ENCODE measurements at places on chromosomes 16 and 17.
A peak's percentile ranks its signal among the peaks of the same experiment; 100 is the strongest.

- DNase-seq = no peak
Observed at GRCh38 chr16:66471716-66472393, 44.8 kb downstream of the BEAN1 start.

DNA sequence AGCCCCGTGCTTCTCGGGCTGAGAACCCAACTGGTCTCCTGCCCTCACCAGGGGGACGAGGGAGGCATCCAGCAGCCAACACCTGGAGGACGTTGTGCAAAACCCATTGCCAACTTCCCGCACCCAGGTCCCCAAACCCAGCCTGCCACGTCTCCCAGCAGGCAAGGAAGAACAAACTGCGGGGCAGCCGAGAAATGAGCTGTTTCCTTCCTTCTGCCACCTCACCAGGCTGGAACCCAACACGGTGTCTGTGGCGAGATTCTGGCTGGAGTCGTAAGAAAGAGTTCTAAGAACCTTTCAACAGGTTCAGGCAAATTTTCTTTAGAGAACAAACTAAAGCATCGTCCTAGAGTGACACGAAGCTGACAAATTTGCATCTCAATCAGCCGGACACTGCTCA, 3.6 kb downstream of the SLC43A2 start:
- no peak for DNase-seq

DNA sequence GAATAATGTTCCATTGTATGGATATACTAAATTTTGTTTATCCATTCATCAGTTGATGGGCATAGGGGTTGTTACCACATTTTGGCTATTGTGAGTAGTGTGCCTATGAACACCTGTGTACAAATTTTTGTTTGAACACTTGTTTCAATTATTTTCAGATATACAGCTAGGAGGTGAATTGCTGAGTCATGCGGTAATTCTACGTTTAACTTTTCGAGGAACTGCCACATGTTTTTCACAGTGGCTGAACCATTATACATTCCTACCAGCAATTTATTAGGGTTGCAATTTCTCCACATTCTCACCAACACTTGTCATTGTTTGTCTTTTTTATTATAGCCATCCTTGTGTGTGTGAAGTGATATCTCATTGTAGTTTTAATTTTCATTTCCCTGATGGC, 75.6 kb downstream of the AKAP1 start:
- no peak for DNase-seq

GRCh38 chr16:54987081-54987480, 56.4 kb downstream of the IRX5 start:
- DNase-seq = no peak

- no peak for DNase-seq
Observed at GRCh38 chr17:75380315-75380714, 25.2 kb downstream of the GRB2 start.

- no peak for DNase-seq
Observed at GRCh38 chr16:566475-567372, at the start of gene NHLRC4. NHLRC4 (plus strand) TSS chr16:567005; CDS start chr16:568048, 1,043 bp downstream.

- DNase-seq = peak; percentile 25
Observed at GRCh38 chr17:58303971-58304749, 23.4 kb upstream of the MPO start.

DNA sequence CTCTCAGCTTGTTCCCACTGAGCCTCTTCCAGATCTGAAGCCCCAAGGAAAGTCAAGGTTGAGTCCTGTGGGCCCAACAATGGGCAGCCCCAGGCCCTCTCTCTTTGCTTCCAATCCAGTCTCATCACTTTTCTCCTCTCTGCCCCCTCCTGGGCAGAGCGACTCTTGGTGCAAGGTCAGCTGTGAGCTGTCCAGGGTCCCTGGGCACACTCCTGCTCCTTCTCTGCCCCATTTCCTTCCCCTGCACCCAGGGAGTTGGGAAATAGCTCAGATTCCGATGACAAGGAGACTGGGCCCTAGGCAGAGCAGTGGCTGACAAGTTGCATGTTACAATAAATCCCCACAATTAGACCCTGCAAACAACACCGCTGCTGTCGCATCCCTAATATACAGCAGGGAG, 16.1 kb upstream of the CRHR1 start:
- DNase-seq = no peak

- no peak for DNase-seq
Observed at GRCh38 chr16:2497116-2497630, 16.6 kb upstream of the ATP6V0C start.

GRCh38 chr17:39597372-39598046, 10.2 kb downstream of the NEUROD2 start:
- DNase-seq = no peak

DNA sequence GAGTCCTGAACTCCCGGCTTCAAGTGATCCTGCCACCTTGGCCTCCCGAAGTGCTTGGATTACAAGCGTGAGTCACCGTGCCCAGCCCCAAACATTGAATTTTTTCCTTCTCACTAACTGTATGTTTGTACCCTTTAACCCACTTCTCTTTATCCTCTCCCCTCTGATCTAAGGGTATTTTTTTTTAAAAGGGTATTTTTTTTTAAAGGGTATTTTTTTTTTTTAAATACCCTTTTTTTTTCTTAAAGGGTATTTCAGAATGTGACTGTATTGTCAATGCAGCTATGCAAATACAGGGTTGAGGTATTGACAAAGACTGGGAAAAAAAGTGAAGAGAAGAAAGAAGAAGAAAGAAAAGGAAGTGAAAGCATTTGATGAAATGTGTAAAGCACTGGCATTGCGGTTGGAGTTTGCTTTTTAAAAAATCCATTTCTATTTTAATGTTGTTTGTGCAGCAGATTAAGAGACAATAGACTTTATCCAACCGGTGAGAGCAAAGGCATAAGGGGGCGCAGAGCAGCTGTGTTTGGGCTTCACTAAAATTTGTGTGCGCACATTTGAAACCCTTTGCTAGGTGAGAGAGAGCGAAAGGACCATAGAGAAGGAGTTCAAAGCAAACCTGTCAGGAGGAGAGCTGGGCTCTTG, 42.4 kb downstream of the SYT17 start:
- DNase-seq = peak; percentile 36

GRCh38 chr16:8519179-8519578, 71.1 kb downstream of the TMEM114 start:
- no peak for DNase-seq

DNA sequence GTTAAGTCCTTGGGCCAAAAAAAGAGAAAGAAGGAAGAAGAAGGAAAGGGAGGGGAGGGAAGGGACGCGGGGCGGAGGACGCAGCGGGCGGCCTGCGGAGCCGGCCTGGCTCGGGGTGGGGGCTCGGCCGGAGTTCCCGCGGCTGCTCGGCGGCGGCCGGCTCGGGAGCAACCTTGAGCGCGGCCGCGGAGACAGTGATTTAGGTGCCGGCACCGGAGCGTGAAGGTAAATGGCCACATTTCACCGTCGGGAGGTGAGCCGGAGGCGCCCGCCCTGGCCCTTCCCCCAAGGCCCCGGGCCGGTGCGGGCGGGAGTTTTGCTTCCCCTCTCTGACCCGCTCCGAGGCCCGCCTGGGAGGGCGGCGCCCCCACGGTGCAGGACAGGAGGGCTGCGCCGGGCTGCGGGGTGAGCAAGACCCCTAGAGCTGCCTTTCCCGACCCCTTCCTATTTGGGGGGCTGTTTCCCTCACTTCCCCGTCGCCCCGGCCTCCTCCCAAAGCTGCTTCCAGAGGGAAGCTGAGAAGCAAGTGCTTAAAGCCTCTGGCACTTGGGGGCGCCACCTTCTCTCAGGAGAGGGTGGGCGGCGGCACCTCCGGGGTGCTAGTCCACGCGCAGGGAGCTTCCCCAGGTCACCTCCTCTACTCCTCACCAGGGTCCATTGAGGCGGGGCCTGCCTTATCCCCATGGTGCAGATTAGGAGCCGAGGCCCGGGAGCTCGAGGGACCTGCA, 56.5 kb downstream of the MRM1 start:
- DNase-seq = peak; percentile 56

DNA sequence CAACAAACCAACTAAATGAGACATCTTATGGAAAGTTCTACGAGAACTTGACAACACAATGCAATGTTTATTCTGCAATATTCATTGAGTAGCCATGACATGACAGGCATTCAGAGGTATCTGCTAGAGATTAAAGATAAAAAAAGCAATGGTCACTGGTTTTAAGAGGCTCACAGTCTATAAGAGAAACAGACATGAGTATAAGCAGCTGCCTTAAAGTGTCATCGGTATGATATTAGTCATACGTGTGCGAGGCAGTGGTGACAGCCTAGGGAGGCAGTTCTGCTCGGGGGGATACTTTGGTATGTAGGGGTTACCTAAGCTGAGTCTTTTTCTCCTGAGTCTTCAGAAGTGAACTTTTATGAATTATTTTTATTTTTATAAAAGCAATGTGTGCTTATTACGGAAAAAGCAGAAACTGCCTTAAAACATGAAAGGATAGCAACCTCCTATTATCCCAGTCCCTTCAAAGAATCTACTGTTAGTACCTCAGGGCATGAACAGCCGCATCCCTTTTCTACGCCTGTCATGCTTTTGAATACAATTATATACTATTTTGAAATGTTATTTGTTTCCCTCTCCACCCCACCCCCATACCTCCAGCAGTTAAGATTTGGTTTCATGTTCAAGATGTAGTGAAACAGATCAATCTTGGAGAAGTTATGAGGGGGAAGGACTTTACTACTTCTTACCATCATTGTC, 7.7 kb downstream of the ST6GALNAC1 start:
- no peak for DNase-seq

- DNase-seq = no peak
Observed at GRCh38 chr16:67184995-67185650, 1.4 kb upstream of the MATCAP1 start.

GRCh38 chr16:54462151-54462651, 175.6 kb upstream of the IRX3 start:
- no peak for DNase-seq

- DNase-seq = no peak
Observed at GRCh38 chr17:50799582-50799981, 32.3 kb upstream of the ANKRD40CL start.

DNA sequence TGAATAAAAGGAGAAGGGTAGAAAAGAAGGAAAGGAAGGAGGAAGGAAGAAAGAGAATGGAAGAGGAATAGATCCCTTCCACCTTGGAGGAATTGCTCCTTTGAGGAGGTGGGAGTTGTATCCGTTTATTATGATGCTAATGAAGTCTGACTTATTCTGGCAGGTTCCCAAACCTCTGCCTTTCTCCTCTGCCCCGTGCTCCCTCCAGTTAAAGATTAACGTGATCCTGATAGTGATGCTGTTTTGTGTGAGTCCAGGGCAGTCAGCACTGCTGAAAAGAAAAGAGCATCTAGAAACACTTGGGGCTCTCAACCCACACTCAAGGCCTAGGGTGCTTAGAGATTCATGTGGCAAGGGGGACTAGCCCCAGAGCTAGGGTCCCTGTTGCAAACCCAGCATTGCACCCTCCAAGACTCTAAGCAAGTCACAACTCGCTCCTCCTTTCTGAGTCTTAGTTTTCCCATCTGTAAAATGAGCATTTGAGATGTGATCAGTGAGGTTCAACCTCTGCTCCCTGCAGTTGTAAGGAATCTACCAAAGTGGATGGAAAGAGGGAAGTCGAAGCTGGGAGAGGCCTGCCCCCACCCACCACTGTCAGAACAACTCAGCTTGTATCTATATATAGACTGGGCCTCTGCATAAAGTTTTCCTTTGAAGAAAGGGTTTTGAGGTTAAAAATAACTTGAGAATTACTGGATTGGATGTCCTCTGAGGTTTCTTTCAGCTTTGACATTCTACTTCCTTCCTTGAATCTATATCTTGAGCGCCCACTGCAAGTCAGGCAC, 46.9 kb upstream of the TMEM132E start:
- no peak for DNase-seq

DNA sequence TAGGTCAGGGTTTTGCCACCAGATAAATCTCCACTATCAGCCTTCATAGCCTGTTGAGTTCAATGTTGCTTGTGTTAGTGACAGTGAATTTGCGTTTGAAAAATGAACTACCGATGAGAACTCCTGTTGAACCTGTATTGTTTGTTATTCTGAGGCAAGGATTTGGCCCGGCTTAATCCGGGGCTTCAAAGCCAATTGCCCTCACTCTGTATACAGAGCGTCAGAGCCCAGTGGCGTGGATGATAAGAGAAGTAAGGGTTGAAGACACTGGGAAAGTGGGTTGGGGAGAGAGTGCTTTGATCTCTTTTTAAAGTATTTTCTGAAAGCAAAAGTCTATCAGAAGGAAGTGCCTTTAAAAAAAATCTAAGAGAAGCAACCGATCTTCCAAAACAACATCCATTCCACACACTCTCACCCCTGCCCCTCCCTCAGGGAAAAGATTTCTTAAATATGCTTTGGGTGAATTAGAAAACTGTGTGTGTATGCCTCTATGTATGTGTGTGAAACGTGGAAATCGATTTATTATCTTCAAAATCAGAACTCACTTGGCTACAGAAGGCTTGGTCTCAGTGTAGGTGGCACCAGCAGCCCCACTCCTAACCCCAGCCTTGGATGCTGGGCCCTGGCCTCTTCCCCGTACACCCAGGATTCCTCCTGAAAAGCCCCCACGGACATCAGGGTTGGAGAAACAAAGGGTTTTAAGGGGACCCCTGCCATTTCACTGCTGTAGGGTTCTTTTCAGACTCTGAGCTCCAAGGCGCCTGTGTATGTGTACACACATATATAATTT, 8.8 kb downstream of the TBX4 start:
- no peak for DNase-seq

DNA sequence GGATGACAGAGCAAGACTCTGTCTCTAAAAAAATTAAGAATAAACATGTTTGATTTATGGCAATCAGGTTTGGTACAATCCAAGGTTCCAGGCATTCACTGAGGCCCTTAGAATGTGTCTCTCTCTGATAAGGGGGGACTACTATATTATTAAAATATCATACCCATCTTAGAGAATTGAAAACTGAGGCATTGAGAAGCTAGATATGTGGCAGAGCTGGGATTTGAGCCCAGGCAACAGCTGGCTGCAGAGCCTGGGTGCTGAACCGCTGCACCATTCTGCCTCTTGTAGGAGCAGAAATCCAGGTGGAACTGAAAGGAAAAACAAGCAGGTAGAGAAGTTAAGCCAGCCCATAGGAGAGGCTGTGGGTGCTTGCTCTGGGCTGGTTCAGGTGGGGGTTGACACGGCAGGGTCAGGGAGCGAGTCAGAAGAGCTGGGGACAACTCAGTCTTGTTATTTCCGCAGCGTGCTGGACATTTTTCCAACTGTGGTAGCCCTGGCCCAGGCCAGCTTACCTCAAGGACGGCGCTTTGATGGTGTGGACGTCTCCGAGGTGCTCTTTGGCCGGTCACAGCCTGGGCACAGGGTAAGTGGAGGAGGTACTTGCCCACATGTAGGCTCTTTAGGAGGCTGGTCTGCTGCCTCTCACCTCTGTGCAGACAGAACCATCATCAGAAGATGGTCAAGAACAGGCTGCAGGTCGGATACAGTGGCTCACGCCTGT, 62.5 kb downstream of the WIPI1 start:
- DNase-seq = no peak

Data from NCI-H774 (cell line).